ENCODE measurements at places on chromosomes 7 and 10.

DNA sequence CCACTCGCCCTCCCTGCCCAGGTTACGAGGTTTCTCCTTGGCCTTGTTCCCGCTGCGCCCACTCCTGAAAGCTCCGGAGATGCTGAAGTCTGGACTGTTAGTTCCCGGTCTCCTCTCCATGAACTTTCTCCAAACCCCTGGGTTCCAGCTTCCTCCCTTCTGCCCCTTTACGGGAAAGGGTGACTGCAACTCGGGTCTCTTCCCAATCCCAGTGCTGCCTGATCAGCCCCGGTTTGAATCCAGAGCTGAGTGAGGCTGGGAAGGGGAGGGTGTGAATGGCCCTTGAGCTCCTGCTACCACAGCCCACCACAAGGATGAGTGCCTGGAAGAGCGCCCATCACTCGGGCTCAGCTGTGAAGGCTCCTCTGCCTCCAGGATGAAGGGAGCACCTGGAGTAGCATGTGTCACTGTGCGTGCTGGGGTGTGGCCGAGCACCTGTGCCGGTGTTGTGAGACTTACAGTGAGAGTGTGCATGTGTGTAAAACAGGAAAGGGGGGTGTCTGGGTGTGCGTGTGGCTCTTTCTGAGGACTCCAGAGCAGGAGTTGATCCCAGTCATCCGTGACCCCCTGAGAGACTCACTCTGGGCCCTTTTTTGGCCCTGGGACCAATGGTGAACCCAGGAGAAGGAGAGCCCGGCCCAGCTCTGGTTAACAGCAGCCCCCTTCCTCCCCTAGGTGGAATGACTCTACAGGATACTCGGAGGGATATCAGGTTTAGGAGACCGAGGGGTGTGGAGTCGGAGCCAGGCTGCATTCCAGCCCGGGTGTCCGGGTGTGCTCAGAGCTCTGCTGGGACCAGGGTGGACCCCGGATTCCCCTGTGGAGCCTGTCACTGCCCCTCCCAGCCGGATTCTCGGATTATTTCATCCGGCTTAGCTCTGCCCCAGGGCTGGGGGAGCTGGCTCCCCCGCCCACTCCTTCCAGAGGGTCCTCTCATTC, 1.1 kb upstream of the ZNF467 start:
- DNase-seq, result no peak

GRCh38 chr10:11212288-11213085, 194.8 kb downstream of the CELF2 start:
- no peak for DNase-seq

DNA sequence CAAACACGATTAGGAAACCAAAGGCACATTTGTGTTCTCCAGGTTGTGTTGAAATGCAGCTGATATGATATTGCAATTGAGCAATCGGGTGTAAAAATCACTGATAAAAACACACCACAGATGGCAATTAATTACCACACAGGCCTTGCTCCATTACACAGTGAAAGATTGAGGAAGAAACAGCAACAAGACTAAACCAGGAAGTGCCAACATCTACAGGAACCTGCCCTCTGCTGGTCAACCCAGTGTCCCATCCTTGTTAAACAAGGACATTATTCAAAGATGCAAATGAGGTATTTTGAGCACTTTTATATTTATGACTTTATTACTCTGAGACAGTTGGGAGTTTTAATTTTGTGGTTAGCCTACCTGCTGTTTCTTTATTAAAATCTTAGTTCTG, 765.6 kb upstream of the GHITM start:
- DNase-seq, result no peak

DNA sequence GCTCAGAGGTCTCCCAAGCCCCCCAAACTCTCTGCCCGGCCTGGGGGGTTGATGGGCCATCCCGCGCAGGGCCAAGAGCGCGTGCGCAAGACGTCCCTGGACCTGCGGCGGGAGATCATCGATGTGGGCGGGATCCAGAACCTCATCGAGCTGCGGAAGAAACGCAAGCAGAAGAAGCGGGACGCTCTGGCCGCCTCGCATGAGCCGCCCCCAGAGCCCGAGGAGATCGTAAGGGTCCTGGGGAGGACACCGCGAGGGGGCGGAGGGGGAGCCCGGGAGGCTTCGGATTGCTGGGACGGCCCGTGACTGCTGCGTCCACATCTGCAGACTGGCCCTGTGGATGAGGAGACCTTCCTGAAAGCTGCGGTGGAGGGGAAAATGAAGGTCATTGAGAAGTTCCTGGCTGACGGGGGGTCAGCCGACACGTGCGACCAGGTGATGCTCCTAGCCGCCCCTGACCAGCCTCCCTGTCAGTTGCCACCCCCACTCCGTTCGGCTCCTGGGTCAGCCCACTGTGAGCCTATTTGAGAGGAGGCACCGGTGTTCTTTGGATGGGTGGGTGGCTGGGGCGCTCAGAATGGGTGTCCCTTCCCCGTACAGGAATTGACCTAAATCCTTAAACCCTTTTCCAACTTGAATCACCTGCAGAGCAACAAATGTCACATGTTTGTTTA, 5.7 kb downstream of the ANKRD2 start:
- DNase-seq, result no peak

DNA sequence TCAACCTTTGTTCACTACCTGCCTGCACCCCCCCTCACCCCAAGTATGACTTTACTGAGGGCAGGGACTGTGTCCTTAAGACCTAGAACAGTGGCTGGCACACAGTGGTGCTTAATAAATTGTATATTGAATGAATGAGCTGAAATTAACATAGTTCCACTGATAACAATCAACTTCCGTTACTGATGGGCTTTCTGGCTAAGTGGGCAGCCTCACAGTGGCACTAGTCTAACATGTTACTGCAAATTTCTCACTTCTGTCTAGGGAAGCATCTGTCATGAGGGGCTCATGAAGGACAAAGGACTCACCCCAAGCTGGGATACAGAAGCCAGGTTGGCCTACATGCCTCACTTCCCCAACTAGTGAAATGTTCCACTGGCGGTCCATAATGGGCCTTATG, 79.3 kb downstream of the CTTNBP2 start:
- no peak for DNase-seq

DNA sequence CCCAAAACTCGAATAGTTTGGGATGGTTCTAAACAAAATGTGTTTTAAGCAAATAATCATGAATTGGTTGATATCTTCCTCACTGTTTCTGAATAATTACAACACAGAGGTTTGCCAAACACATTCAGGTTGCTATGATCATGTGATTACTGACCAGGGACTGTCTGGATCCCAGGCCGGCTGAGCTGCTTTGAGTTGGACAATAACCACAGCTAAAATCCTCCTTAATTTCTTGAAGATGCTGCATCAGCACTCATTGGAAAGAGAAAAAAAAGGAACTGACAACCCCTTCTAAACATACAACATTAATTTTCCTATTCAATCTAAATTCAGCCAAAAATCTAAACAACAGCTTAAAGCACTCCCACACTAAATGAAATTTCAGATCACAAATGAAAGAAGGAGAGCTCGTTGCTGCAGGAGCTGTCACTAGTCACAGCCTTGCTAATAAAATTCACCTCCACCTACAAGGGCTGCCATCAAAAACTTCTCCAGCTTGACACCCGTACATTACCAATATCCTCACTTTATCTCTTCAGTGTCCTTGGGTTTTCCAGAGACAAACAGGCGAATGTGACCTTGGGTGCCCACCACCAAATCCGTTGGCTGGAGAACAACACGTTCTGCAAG, 560.2 kb downstream of the KCNMA1 start:
- DNase-seq, result no peak

DNA sequence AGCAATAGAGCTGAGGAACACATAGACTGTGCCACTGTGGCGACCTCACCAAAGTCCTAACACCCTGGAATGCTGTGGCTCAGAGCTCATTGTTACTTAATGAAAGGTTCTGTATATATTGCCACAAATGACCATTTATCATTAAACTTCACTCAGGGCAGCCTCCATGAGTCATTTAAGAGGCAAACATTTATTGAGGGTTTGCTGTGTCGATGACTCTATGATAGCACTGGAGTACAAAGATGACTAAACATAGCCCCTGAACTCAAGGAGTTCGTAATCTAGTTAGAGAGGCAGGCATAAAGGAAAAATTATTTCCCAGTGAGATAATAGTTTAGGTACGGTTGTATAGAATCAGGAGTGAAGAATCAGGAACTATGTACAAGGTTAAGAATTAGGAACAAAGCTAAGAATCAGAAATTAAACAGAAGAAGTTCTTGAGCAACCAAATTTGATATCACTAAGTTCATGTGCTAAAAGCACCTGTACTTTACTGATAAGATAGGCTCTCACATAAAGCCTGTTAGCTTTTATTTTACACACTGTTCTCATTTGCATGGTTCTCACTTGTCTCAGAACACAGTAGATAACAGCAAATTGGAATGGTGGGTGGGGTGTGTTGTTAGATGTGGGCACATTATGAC, 7.9 kb downstream of the ENTPD7 start:
- DNase-seq, result no peak

DNA sequence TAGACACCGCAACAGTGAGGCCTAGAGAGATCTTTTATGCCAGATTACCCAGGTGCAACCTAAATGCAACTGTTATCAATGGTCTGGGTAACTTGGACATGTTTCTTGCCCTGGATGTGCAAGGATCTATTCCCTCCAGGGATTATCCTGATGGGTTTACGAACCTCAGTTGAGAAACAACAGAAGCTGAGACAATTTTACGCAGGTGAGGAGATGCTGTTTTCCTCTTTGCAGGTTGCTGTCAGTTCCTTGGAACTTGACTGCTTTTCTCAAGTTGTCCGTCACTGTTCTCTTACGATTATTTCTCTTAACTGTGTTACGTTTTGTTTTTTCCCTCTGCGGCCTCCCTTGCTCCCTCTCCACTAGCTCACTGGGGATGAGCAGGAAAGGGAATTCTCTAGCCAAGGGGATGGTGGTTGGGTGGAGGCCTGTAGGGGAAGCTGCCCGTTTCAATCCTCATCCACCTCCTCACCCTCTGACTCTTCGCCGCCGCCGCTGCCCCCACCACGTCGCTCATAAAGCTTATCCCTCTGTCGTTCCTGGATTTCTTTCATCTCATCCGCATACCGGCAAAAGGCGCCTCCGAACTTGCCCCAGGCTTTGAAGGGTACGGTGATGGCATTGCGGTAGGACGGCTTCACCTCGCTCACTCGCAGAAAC, 1.2 kb downstream of the PURB start:
- no peak for DNase-seq

DNA sequence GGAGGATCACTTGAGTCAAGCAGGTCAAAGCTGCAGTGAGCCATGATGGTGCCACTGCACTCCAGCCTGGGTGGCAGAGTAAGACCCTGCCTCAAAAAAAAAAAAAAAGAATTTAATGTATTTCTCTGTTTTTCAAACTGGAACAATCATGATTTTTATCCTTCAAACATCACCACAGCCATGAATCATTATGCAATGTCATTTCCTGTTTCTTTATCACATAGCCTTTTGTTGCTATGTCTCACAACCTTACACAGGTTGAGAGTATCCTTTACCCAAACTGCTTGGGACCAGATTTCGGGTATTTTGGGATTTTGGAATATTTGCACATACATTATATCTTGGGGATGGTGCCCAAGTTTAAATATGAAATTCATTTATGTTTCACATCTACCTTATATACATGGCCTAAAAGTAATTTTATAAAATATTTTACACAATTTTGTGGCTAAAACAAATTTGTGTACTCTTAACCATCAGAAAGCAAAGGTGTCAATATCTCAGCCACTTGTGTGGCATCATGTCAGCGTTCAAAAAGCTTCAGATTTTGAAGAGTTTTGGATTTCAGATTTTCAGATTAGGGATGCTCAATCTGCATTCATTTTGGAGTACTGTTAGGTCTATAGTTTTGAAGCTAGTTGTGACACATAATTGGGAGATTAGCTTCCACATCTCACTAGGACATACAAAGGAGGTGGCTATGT, 8.2 kb downstream of the NT5C3A start:
- DNase-seq, result no peak

- DNase-seq, result no peak
Measured at GRCh38 chr7:68244389-68244788, 1247.8 kb downstream of the TYW1 start.
